Sciatic nerve (tissue), 2 donors: ENCODE measurements at places on chromosomes 4 and X. TPM values are rescaled to one million over a fixed set of nuclear protein-coding genes. Genes with fewer than 3 reads are reported as not detected.

GRCh38 chr4:37742149-37742548 is 56.0 kb upstream of the RELL1 start:
- no peak for DNase-seq

DNA sequence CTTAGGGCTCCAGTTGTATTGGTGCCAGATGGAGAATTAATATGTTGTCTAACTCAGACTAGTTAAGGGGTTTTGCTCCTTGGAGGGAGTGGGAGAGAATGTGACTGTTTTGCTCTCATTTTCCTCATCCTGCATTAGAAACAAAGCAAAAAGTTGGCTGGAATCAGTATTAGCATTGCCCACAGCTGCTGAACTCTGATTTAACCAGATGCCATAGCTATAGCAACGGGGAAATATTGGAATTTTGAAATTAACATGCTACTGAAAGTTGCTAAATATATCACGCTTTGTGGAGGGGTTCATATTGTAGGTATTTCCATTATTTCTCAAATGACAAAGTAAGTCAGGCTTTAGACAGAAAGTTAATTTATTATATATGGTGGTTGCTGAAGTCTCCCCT is 66.7 kb upstream of the EOLA2 start:
- DNase-seq, result no peak

GRCh38 chr4:155073852-155074251 is 134.6 kb upstream of the NPY2R start:
- DNase-seq, result no peak

DNA sequence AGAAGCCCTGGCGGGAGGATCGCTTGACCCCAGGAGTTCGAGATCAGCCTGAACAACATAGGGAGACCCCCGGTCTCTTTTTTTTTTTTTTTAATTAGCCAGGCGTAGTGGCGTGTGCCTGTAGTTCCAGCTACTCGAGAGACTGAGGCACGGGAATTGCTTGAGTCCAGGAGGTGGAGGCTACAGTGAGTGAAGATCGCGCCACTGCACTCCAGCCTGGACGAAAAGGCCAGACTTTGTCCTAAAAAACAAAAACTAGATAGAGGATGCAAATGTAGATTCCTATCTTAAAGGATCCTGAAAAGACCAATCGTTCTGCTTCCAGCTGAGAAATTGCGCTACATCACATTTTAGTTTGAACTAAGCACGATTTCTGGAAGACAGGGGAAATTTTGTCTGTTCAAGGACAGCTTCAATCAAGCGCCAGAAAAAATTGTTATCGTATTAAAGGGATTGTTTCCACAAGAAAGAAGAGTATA is 627 bp upstream of the HSD17B11 start:
- no peak for DNase-seq

Gene CT47B1
- not detected for total RNA-seq
